Anterior cingulate cortex (tissue), 58 donors: ENCODE measurements at places on chromosomes 5 and 9.

DNA sequence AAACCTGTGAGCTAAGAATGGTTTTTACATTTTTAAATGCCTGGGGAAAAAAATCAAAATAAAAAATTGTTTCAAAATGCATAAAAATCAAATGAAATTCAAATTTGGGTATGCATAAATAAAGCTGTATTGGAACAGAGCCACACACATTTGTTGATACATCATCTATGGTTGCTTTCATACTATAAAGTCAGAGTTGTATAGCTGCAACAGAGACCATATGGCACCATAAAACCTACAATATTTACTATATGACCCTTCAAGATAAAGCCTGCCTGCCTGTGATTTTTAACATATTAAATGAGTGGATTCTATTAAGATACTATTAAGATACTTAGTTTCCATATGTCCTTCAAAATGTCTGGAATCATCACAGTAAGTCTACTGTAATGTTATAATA, 40.0 kb downstream of the AUH start:
- DNase-seq = no peak

GRCh38 chr5:59341760-59342159, 551.8 kb downstream of the PDE4D start:
- no peak for DNase-seq

DNA sequence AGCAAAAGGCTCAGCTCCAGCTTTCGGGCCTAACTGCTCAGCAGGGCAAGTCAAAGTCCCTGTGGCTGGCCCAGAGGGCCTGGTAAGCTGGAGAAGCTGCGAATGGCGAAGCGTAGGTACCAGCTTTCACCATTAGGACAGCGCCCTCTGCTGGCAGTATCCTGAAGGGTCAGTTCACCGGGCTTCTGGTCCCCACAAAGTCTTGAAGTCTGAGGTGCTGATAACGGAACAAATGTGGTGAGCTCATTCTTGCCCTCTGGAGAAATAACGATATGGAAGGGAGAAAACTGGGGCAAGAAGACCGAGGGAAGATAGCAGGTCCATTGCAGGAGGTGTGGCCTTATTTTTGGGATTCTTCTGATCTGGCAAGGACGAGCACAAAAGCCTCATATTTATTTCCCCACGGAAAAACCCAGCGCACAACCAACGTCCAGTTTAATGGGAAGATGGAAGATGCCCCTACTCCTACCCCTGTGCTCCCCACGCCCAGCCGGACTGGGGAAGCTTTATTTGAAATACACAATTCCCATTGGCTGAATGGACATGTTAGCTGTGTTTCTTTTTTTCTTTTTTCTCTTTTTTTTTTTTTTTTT, 7.2 kb downstream of the SOWAHA start:
- peak; percentile 83 for DNase-seq

GRCh38 chr9:3751125-3751758, 225.4 kb upstream of the RFX3 start:
- DNase-seq = no peak

- no peak for DNase-seq
Measured at GRCh38 chr5:179486596-179487051, 63.7 kb upstream of the RUFY1 start.

GRCh38 chr9:18154661-18155060, 319.3 kb upstream of the ADAMTSL1 start:
- no peak for DNase-seq
